ENCODE measurements at places on chromosomes 7 and 10.

DNA sequence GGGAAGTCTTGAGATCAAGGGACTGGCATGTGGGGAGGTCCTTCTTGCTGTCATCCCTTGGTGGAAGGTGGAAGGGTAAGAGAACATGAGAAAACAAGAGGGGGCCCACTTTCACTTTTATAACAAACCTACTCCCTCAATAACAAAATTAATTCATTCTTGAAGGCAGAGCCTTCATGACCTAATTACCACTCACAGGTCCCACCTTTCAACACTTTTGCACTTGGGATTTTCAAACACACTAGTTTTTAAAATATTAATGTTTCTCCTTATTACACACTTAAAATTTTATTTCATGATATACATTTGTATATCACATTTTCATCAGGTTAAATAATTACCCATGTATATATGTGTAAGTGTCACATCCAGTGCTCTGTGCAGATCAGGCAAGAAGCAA, 2.0 kb downstream of the ST7 start:
- DNase-seq, result no peak

- DNase-seq, result no peak
Measured at GRCh38 chr10:9869205-9869604, 1148.5 kb upstream of the CELF2 start.

DNA sequence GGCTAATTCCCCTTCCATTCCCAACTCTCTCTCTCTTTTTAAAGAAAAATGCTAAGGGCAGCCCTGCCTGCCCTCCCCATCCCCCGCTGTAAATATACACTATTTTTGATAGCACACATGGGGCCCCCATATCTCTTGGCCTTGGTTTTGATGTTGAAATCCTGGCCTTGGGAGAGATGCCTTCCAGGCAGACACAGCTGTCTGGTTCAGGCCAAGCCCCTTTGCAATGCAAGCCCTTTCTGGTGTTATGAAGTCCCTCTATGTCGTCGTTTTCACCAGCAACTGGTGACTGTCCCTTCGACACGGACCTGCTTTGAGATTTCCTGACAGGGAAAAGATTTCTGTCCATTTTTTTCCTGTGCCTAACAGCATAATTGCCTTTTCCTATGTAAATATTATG, 3.0 kb downstream of the ADRA2A start:
- DNase-seq, result no peak

GRCh38 chr10:28276384-28276783, 26.5 kb downstream of the MPP7 start:
- no peak for DNase-seq

GRCh38 chr10:90695915-90696676, 161.7 kb downstream of the HTR7 start:
- no peak for DNase-seq

DNA sequence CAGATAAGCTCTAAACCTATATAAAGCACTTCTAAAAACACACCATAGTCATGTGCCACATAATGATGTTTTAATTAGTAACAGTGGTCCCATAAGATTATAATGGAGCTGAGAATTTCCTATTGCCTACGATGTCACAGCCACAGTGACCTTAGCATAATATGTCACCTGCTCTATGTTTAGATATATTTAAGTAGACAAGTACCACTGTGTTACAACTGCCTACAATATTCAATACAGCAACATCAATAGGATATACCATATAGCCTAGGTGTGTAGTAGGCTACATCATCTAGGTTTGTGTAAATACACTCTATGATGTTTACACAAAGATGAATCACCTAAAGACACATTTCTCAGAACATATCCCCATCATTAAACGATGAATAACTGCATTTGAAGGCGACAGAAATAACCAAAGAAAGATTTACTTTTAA, 24.5 kb downstream of the GPR22 start:
- no peak for DNase-seq

GRCh38 chr10:122494173-122494820, 32.9 kb downstream of the HTRA1 start:
- no peak for DNase-seq

GRCh38 chr10:79444199-79445119, 965 bp downstream of the ZCCHC24 start:
- DNase-seq, result no peak

- DNase-seq, result no peak
Measured at GRCh38 chr10:124474514-124475070, 13.0 kb downstream of the LHPP start.

DNA sequence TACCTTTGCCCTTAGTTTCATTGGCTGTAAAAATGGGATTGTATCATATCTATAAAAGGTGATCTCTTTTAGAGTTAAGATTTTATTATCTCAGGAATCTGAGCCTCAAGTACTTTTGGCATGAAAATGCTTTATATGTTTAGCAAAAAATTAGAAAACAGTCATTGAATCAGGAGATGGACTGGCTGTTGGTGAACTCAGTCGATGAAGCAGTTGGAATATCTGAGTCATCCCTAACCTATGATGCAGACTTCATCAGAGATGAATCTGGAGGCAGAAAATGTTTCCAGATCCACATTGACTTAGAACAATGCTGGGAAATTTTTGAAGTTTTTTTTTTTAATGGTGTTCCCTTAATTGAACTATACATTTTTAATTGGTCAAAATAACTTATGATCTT, 228.5 kb downstream of the SLC25A13 start:
- DNase-seq, result no peak

DNA sequence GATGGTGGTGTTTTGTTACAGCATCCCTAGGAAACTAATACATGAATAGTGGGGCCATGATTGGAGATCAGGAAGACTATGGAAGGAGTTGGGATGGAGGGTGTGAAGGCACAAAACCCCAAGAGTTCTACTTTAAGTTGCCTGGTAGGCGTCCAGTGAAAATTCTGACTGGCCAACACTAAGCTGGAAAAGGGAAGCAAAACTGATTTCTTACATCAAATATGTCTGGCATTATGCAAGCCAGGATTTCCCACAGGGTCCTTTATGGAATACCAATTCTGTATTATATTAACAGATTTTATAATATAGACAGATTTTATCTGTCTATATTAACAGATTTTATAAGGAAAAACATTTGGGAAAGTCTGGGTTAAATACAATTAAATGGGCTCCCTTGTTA, 16.2 kb downstream of the CPVL start:
- no peak for DNase-seq

GRCh38 chr10:60208676-60209269, 180.9 kb downstream of the ANK3 start:
- no peak for DNase-seq

DNA sequence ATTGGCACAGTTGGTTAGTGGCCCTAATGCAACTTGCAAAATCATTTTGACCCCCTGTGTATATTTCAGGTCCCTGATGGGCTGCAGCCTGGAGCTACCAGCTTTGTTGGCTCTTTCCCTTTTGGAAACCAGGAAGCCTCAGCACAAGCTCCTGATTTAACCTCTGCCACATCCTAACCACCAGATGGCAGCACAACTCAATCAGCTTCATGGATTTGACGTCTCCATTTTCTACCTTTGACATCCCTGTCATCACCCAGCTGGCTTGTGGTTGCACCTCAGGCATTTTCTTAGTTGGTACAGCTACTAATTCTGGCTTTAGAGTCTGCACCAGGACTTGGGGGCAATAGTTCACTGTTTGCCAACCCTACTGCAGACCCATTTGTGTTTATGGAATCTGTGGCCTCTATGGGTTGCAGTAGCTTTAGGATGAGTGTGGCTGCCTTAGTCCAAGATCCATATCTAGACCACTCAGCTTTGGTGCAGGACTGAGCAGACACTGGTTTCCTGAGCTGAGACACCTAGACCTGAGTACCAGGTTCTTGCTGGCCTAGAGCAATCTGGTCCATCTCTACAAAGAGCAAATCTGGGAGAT, 456.2 kb downstream of the REEP3 start:
- no peak for DNase-seq

GRCh38 chr10:126872768-126873167, 32.5 kb upstream of the DOCK1 start:
- DNase-seq, result no peak

DNA sequence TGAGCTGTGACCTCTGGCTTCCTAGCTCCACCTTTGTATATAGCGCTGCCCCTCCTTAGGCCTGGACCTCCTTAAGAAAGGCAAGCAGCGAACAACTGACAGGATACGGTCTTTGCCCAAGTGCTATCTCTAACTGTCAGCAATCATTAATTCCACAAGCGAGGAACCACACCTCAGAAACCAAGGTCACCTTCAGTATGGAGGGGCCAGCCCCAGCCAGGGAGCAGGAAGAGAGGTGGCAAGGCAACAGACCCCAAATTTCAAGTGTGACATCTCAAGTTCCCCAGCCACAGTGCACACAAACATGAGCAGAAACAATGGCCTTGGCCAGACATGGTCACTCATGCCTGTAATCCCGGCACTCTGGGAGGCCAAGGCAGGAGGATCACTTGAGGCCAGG, 4.8 kb upstream of the AOC1 start:
- DNase-seq, result no peak

DNA sequence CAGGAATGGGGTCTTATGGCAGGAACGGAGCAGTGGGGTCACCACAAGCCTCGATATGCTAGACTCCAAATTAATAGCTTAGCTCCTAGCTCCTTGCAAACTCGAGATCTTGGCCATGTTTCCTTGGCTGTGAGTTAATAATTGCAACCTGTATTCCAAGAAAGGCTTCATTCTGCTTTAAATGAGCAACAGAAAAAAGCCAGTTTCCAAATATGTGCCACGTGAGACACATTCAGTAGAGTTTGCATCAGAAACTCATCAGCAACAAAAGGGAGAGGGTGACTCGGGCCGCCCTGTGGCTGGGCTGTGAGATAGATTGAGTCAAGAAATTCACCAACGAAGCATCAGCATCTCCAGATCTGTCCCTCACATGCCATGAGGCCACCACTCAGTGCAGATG, 112.0 kb downstream of the NPTX2 start:
- no peak for DNase-seq

- DNase-seq, result no peak
Measured at GRCh38 chr10:125289461-125289860, 129.1 kb upstream of the CTBP2 start.

- DNase-seq, result no peak
Measured at GRCh38 chr10:132282667-132283603, 24.8 kb downstream of the STK32C start.

DNA sequence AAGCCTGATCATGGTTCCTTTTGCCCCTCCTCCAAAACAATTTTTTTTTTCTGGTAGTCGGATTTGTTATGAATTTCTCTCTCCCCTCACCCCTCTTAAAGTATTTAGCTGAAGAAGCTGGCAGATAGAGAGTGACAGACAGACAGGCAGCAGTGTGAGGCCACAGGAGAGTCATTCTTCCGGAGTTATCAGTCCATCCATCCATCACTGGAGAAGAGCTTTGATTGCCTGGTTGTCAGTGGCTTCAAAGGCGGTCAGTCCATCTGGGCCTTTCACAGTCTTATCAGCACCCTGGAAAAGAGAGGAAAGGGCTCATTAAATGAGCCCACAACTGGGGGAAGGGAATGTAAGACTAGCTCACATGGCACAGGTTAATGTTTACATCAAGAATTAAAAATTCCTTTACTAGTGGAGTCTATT, 47.4 kb downstream of the MTPN start:
- no peak for DNase-seq

GRCh38 chr10:96740579-96741281, 20.4 kb upstream of the PIK3AP1 start:
- no peak for DNase-seq

GRCh38 chr10:131068760-131069159, 242.8 kb downstream of the TCERG1L start:
- DNase-seq, result no peak

GRCh38 chr7:421136-421991, 98.3 kb downstream of the PDGFA start:
- DNase-seq, result no peak

DNA sequence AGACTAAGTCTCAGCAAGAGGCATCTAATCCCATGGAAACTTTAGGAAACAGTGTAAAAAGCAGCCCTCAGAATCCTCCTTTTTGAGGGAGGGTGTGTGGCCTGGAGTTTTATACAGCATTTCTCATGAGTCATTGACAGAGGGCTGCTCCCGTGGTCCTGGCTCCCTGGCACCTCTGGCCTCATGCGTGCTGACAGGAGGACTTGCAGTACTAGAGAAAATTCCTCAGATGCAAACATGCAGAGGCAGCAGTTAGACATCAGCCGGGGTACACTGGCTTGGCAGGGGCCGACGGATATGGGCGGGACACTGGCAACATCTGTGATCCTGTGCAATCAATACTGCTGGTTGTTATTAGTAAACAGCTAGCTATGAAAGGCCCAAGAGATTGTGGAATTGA, 925.1 kb upstream of the CELF2 start:
- no peak for DNase-seq

Data from NCI-H1105 (cell line).